Transverse colon (tissue), 4 donors: ENCODE measurements at places on chromosomes 1 and 21. TPM values are rescaled to one million over a fixed set of nuclear protein-coding genes. Genes with fewer than 3 reads are reported as not detected.

Gene GALE
- total RNA-seq: 95.7 TPM

Gene ELAVL4
- not detected for total RNA-seq

Gene NT5C1A
- total RNA-seq: not detected

GRCh38 chr1:240999826-241000225 lies 357.2 kb downstream of the RGS7 start:
- H3K4me3 ChIP-seq: no peak overlapping the region
- no peaks in the 10 kb centered on the region for H3K4me1 ChIP-seq
- H3K27me3 ChIP-seq: no peaks in the 10 kb centered on the region
- H3K36me3 ChIP-seq: no peaks in the 10 kb centered on the region
- no peak for DNase-seq

DNA sequence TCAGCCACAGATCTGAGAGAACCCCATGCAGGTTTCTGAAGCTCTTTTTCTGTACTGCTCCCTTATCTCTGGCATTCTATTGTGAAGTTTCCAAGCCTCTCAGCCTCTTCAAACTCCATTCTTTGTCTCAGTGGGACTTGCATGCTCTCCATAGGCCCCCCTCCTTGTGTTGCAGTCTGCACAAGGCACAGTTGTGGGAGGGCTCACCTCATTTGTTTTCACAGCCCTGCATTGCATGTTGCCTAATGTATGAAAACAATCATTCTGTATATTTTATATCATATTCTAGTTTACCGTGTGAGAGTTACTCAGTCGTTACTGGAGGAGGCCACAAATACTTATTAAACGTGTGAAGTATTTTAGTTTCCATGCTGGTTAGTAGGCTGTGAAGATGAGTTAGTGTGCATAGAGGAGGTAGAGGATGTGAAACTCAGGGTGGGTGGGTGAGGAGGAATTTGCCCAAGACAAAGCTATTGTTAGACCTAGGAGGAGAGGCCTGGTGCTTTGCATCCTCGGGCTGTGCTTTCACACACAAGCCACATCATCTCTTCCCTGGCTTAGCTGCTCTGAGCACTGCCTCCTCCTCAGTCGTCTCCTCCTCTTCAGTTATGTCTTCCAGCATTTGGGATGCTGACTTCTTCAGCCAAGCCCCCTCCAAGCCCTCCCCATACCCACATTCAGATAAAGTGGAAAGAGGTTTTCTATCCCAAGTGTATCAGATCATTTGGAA lies 7.8 kb upstream of the CHI3L2 start:
- H3K4me3 ChIP-seq: no peak overlapping the region
- no peaks in the 10 kb centered on the region for H3K36me3 ChIP-seq
- H3K27ac ChIP-seq: peak overlapping the region; percentile 40
- peaks cover 7% of the 10 kb centered on the region for H3K4me1 ChIP-seq
- peak; percentile 41 for DNase-seq
- H3K27me3 ChIP-seq: no peaks in the 10 kb centered on the region

DNA sequence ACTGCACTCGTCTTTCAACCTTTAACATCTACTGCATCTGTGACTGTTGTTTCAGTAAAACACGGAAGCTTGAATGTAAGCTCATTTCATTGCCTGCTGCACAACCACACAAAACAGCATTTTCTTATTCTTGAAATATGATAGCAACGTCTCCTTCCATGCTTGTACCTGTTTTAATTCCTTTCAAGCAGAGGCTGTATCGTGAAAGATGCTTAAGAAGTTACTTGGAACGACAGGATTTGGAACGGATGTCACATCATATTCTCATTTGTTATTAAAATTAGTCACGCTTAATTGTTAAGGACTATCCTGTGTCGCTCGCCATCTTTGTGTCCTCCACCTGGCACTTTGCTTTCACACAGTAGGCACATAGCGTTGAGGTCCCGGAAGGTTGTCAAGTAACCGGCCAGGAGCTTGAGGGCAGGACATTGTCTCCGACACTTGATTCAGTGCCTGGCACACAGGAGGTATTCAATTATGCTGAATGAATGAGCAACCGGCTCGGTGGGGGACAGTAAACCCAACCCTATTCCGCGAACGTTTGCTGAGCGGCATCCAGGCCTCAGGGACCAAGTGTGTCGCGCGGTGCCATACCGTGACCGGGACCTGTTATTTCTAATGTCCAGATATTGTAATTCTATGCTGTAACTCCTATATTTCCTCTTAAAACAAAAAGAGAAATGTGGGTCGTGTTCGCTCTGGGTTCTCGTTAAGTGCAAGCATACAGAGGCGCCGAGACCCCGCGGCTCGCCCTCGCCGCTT lies 499 bp upstream of the SH3GLB1 start:
- peaks cover 18% of the 10 kb centered on the region for H3K4me1 ChIP-seq
- H3K27me3 ChIP-seq: no peaks in the 10 kb centered on the region
- no peak for DNase-seq
- H3K36me3 ChIP-seq: no peaks in the 10 kb centered on the region
- peak overlapping the region; percentile 92 for H3K27ac ChIP-seq
